CD4-positive, alpha-beta T cell treated with Interleukin-15 for 4 hours (primary cell): ENCODE measurements at places on chromosomes 7 and 10.
A peak's percentile ranks its signal among the peaks of the same experiment; 100 is the strongest.

GRCh38 chr7:5425507-5426225 is 2.0 kb upstream of the TNRC18 start:
- no peak for DNase-seq

GRCh38 chr10:36506261-36506660 is 619.1 kb upstream of the ANKRD30A start:
- DNase-seq = no peak

DNA sequence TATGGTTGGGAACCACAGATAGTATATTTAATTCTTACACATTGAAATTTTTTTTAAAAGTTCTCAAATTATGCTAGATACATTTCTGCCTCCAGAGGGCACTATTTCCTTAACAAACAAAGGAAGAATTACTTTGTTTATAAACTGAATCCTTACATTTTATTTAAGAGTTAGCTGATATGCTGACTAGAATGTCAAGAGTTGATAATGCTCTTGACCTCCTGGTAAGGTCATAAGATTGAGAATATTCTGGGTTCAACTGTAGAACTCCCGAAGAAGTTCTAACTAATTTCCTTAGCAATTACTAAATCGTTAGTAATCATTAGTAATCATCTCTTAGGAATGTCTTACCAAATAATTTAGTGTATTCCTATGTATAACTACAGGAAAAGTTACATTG is 95.3 kb upstream of the CYP26C1 start:
- DNase-seq = peak; percentile 24

GRCh38 chr10:77010430-77010829 is 627.2 kb downstream of the KCNMA1 start:
- DNase-seq = no peak

- DNase-seq = no peak
Measured at GRCh38 chr10:69172241-69172982, 7.6 kb upstream of the SUPV3L1 start.

- DNase-seq = no peak
Measured at GRCh38 chr10:76354212-76354738, 922.9 kb downstream of the LRMDA start.

GRCh38 chr7:148037044-148037443 is 553.5 kb upstream of the C7orf33 start:
- DNase-seq = no peak

DNA sequence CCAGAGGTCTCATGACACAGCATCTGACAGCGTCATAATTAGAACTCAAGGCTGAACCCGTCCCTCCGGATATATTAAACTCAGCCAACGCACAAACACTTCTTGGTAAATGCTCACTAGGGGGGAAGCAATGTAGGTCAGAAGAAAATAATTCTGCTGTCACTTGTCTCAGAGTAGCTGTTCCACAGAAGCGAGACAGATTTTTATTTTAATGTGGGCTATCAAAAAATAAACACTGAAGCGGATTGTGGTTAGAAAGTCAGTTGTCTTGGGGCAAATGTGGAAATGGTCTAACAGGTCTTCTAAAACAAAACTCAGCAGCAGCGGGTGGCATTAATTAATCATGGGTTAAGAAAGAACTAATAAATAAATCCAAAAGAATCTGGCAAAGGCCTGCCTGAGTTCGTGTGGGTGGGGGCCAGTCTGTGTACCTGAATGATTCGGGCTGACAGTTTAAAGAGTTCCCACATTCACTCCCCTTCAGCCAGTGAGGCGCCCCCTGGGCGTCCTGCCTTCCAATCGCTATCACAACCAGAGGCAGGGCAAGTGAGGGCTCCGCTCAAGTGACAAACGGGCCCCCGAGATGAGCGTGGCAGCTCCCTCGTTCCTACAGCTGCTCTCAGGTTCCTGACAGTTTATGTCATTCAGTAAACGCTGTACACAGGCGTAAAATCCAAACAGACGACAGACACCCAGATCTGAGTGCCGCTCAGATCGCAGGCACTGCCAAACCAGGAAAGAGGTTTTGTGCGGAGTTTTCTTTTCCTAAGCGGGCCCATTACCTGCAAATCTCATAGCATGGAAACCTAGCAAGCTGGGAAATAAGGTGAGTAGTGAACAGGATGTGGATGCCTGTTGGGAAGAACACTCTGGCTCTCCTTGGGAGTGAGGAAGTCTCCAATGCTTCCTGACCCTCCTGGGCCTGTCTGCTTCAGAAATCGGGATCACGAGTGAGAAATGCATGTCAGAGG is 52.9 kb downstream of the NRAP start:
- no peak for DNase-seq

DNA sequence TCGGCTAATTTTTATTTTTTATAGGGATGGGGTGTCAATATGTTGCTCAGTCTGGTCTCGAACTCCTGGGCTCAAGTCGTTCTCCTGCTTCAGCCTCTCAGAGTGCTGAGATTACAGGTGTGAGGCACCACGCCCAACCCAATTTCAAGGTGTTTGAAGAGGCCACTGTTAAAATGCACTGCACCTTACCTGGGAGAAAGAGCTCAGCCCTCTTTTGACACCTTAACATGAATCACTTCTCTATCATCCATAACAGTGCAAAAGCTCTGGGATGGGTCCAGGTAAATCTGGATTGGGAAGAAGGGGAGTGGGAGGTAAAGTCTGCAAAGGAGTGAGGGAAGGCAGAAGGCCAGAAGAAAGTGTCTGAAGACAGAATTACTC is 557 bp upstream of the ZNF282 start:
- no peak for DNase-seq

DNA sequence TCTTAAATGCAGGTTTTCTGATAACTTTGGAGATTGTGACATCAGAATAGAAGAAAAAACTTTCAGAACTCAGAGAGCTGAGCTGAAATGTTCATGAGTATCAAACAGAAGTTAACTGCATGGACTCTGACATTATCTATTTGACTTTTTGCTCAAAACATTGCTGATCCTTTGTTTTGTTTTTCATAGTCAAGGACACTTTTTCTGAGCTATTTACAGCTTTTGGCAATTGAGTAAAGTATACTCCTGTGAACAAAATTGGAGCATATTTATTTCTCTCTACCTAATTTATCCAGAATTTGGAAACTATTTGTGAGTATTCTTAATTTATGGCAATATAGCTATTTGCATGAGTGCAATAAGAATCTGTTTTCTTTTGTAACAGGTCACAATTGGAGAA is 11.1 kb downstream of the KCP start:
- no peak for DNase-seq

- no peak for DNase-seq
Measured at GRCh38 chr7:4024133-4024532, 658.0 kb upstream of the FOXK1 start.

DNA sequence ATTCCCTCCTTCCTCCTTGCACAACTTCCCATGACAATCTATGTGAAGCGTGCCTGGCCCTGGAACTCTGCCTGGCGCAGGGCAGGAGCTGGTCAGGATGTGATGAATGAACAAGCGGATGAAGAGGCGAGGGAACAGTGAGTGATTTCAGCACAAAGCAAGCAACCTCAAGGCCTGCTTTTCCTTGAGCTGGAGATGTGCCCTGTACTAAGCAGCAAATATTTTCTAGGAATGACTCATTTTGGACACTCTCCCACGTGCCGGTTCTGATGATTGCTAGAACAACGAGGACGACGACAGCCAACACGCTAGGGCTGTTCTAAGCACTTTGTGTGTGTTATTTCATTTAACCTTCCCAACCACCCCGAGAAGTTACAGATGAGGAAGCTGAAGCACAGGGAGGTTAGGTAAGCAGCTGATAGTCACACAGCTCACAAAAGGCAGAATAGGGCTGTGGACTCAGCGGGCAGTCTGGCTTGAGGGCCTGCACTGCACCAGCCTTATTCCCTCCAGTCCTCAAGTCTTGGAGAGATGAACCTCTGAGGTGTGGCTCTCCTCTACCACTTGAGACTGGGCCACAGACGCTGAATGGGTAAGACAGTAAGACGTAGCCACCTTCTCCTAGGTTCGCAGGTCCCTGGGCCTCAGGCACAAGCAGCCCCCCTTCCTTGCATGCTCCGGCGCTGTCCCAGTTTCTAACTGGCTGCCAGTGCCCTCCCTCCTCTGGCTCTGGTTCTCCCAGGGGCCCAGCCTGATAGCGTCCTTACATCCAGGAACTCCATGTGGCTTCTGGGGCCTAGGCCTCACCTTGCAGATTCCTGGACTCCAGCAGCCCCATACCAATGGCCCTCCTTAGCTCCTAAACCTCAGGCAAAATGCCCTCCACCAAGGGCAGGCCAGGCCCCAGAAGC is 59.0 kb downstream of the YKT6 start:
- no peak for DNase-seq

DNA sequence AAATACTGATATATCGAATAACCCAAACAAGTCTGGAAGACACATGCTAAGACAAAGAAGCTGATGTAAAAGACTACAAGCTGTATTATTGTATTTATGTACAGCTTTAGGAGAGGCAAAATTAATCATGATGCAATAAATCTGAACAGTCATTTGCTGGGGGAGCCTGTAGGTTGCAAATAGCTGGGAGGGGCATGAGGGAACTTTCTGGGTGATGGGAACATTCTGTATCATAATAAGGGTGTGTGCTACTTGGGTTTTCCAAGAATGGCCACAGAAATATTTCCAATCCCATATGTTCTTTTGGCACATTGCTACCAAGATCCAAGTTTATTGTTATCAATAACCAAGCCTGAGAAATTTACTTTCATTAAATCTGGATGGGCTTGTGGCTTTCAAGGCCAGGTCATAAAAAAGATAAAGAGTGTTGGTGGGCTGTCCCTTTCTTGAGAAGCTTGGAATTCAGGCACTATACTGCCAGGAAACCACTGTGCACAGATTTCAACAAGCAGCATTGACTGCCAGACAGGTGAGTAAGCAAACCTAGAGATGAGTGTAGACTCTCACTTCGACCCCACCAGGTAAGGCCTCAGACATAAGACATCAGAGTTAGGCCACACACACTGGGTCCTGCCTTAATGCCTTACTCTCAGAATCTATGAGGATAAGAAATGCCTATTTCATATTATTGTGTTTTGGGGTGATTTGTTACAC is 629.7 kb upstream of the FZD8 start:
- DNase-seq = no peak

- DNase-seq = no peak
Measured at GRCh38 chr10:18880530-18880929, 168.1 kb upstream of the MALRD1 start.

DNA sequence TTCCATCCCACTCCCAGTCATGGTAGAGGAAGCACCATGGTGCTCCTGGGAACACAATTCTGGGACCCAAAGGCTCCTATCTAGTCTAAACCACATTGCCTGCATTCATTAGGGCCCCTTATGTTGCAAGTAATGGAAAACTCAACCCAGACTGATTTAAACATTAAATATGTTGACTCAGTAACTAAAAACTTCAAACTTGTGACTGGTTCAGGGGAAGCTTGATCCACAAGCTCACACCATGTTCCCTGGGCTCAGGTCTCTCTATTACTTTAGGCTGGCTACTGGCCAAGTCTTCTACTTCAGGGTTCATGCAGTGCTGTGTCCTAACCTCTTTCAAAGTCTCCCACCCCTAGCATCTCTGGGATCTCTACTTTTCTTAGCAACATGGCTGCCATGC is 13.1 kb downstream of the WNT16 start:
- DNase-seq = no peak

- DNase-seq = no peak
Measured at GRCh38 chr7:111540199-111540815, 22.0 kb downstream of the IMMP2L start.

DNA sequence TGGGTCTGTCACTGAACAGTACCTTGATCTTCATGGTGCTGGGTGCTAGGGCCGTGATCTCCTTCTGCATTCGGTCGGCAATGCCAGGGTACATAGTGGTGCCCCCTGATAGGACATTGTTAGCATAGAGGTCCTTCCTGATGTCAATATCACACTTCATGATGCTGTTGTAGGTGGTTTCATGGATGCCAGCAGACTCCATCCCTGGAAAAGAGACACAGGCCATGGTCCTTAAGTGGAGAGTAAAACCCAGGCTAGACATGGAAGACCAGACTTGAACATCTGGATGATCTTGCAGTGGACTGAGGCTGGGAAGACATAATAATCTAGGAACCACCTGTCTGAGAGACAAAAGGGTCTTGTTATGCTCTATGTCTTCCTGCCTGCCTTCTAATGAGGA is 14.5 kb downstream of the ACTA2 start:
- DNase-seq = no peak

GRCh38 chr7:30116771-30117170 is 18.0 kb upstream of the MTURN start:
- DNase-seq = no peak

GRCh38 chr10:3693022-3693697 is 91.8 kb downstream of the KLF6 start:
- DNase-seq = no peak

- DNase-seq = no peak
Measured at GRCh38 chr7:27603813-27604212, 58.9 kb downstream of the HIBADH start.

DNA sequence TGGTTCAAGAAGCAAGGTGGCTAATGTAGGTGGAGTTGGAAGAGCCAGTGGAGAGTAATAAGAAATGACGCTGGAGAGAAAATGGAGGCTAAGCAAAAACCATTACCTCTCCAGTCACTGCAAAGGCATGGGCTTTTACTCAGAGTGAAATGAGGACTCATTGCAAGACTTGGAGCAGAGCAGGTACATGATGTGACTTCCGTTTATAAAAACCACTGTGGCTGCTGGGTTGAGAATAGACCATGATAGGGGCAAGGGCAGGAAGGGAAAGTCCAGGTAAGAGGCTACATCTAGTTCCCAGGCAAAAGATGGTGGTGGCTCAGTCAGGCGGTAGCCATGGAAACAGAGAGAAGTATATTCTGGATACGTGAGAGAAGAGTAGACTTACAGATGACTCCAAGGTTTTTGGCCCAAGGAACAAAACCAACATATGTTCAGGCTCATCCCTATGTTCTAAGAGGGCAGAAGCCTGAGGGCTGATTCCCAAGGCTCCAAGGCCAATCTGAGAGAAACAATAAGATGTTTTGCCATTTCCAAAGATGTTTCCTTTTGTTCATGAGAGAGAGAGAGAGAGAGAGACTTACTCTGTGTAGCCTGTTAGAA is 21.5 kb upstream of the PDE1C start:
- no peak for DNase-seq
